Endothelial cell of umbilical vein (primary cell): ENCODE measurements at places on chromosomes 16 and 17.
A peak's percentile ranks its signal among the peaks of the same experiment; 100 is the strongest.

GRCh38 chr16:35188288-35189155 lies 1729.1 kb downstream of the TP53TG3F start:
- no peaks in the 10 kb centered on the region for H3K36me3 ChIP-seq
- H3K27ac ChIP-seq: no peak overlapping the region
- DNase-seq: no peak
- no peaks in the 10 kb centered on the region for H3K27me3 ChIP-seq
- H3K4me1 ChIP-seq: no peaks in the 10 kb centered on the region

- H3K36me3 ChIP-seq: no peaks in the 10 kb centered on the region
- no peaks in the 10 kb centered on the region for H3K27me3 ChIP-seq
Observed at GRCh38 chr17:72426948-72427760, 306.3 kb downstream of the SOX9 start.

DNA sequence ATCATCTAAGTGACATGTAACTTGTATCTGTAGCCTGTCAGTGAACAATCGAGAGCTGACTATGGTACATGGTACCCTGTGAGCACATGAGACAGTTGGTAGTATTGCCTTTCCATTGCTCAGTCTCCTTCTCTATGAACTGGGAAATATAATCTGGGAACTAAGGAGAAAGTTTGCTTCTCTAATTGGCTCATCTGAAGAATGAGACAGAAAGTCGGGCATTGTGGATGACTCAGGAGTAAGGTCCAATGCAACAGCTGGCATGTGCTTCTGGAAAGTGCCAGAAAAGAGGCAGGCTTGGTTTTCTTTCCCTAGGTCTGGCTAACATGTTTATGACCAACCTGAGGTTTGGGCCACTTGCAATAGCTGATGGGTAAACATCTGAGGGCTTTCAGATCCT lies 51.9 kb downstream of the ZZEF1 start:
- no peak overlapping the region for H3K4me3 ChIP-seq
- DNase-seq: no peak
- no peak overlapping the region for H3K27ac ChIP-seq
- peaks cover 22% of the 10 kb centered on the region for H3K36me3 ChIP-seq

GRCh38 chr16:22120440-22120839 lies 28.1 kb downstream of the VWA3A start:
- H3K27ac ChIP-seq: no peak overlapping the region
- no peaks in the 10 kb centered on the region for H3K27me3 ChIP-seq
- no peaks in the 10 kb centered on the region for H3K36me3 ChIP-seq
- no peak for DNase-seq
- no peaks in the 10 kb centered on the region for H3K4me1 ChIP-seq

DNA sequence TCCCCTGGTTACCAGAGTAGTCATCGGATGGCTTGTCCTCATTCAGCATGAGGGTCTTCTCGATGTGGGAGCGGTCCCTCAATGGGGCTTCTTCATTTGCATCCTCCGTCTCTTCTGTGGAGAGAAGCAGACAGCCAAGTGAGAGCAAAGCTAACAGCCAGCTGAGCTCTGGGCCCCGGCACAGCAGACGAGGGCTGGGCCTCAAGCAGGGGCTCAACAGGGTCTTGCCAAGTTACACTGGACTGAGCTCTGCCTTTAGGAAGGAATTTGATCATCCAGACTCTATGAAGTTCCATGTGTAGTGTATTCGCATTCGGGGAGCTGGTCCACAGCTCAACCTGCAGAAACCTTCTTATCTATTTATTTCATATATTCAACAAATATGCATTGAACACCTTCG lies 37.4 kb downstream of the SRL start:
- no peak overlapping the region for H3K27ac ChIP-seq
- no peaks in the 10 kb centered on the region for H3K27me3 ChIP-seq
- no peak overlapping the region for H3K4me3 ChIP-seq
- no peaks in the 10 kb centered on the region for H3K4me1 ChIP-seq
- no peaks in the 10 kb centered on the region for H3K36me3 ChIP-seq

- no peak for DNase-seq
- no peak overlapping the region for H3K27ac ChIP-seq
- H3K36me3 ChIP-seq: no peaks in the 10 kb centered on the region
Observed at GRCh38 chr17:81500047-81500446, 12.6 kb downstream of the ACTG1 start.

DNA sequence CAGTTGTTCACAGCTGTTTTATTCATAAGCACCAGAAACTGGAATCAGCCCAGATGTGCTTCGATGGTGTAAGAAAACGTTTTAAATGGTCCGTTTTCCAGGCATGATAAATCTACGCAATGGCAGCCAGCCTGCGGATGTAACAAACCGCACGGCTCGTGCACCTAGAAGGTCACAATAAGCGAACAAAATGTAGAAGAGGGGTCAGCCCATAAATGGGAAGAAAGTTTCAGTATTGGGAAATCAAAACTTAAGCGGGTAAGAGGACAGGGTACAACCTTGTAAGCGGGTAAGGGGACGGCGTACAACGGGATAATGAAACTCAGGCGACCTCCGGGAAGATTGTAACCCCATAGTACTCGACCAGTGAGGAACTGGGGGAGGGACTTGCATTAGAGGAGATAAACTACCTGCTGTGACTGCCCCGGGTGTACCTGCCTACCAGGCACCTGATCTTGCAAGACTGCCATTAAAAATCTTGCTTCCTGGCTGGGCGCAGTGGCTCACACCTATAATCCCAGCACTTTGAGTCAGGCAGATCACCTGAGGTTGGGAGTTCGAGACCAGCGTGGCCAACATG lies 66.6 kb downstream of the ANKRD11 start:
- H3K36me3 ChIP-seq: no peaks in the 10 kb centered on the region
- no peaks in the 10 kb centered on the region for H3K27me3 ChIP-seq
- H3K4me1 ChIP-seq: peaks cover 42% of the 10 kb centered on the region
- no peak overlapping the region for H3K4me3 ChIP-seq
- peak overlapping the region; percentile 85 for H3K27ac ChIP-seq
- no peak for DNase-seq

- H3K27me3 ChIP-seq: no peaks in the 10 kb centered on the region
- peaks cover 71% of the 10 kb centered on the region for H3K36me3 ChIP-seq
- H3K27ac ChIP-seq: no peak overlapping the region
Observed at GRCh38 chr17:17226451-17227265, 10.3 kb downstream of the FLCN start.

GRCh38 chr16:30805370-30806169 lies 18.6 kb upstream of the ZNF629 start:
- H3K27ac ChIP-seq: peak overlapping the region; percentile 18
- H3K27me3 ChIP-seq: no peaks in the 10 kb centered on the region
- no peaks in the 10 kb centered on the region for H3K36me3 ChIP-seq

- H3K36me3 ChIP-seq: no peaks in the 10 kb centered on the region
- no peaks in the 10 kb centered on the region for H3K4me1 ChIP-seq
- DNase-seq: no peak
- no peak overlapping the region for H3K4me3 ChIP-seq
Observed at GRCh38 chr16:68395167-68395786, 53.0 kb downstream of the SMPD3 start.

DNA sequence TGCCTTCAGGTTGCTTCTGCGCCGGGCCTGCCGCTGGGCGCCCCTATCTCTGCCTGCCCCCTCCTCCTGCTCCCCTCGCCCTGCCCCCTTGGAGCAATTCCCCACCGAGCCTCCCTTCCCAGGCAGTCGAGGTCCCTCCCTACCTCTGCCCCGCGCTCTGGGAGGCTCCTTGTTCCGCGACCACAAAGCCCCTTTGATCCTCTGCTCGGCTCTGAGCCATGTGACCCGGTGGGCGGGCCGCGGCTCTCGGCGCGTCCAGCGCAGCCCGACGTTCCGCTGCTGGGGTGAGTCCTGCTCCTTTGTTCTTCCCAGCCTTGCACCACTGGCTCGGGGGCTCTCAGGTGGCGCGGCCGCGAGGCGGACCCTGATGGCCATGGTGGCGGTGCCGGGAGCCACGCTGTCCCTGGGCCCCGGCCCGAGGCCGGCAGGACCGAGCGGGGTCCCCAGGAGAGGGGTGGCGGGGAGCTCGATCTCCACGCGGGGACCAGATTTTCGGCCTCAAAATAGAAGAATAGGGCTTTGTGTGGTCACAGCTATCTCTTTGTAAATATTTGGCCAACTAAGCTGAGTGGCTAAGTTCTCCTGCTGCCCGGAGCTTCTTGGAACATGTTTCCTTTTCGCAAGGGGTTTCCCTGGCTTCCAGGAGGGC lies 310.6 kb downstream of the SEC14L1 start:
- H3K27ac ChIP-seq: peak overlapping the region; percentile 48
- no peaks in the 10 kb centered on the region for H3K27me3 ChIP-seq
- H3K4me1 ChIP-seq: peaks cover 28% of the 10 kb centered on the region
- H3K36me3 ChIP-seq: no peaks in the 10 kb centered on the region
- peak overlapping the region; percentile 70 for H3K4me3 ChIP-seq

- peaks cover 4% of the 10 kb centered on the region for H3K36me3 ChIP-seq
- H3K4me1 ChIP-seq: no peaks in the 10 kb centered on the region
- no peak overlapping the region for H3K27ac ChIP-seq
- no peak overlapping the region for H3K4me3 ChIP-seq
Observed at GRCh38 chr17:37507111-37507510, 17.4 kb downstream of the DUSP14 start.

- H3K27me3 ChIP-seq: no peaks in the 10 kb centered on the region
- no peak overlapping the region for H3K27ac ChIP-seq
- no peaks in the 10 kb centered on the region for H3K4me1 ChIP-seq
Observed at GRCh38 chr17:1053661-1054360, 56.9 kb downstream of the TIMM22 start.

DNA sequence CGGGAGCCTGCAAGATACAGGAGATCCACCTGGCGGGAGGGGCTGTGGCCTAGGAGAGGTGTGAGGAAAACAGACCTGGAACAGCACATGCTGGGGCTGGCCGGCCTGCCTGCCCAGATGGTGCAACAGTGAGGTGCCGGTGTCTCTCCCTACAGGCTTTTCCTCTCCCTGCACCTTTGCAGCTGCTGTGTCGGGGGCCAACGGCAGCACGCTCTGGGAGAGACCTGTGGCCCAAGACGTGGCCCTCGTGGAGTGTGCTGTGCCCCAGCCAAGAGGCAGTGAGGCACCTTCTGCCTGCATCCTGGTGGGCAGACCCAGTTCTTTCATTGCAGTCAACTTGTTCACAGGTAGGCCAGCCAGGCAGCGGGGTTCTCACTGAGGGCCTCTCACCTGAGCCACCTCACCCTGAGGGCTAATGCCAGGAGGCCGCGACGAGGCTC lies 15.9 kb downstream of the RGS11 start:
- no peak for DNase-seq
- H3K4me3 ChIP-seq: no peak overlapping the region
- no peaks in the 10 kb centered on the region for H3K27me3 ChIP-seq
- H3K4me1 ChIP-seq: no peaks in the 10 kb centered on the region
